Lower lobe of right lung (tissue), 2 donors: ENCODE measurements at places on chromosomes 12 and 14. TPM values are rescaled to one million over a fixed set of nuclear protein-coding genes. Genes with fewer than 3 reads are reported as not detected.

Gene MIS18BP1
- 48.3 TPM for total RNA-seq

Gene KIF5A
- 0.09 TPM for total RNA-seq

Gene ADAM20
- total RNA-seq = 1.5 TPM

Gene ACSS3
- total RNA-seq = 32.4 TPM
